ENCODE measurements at places on chromosomes 1 and 21.

DNA sequence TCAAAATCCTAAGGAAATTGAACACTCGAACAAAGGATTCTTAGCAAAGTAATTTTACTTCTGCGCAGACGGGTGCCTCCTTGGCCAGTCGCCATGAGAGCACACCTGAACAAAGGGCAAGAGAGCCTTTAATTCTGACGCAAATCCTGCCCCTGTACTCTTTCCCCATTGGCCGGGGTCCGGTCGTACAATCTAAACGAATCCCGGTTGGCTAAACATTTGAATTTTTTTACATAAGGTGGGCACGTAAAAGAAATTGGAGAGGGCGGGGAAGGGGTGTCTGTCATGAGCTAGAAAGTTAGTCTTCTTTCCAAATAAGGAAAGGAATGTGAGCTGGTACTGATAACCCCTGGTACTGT, 8.2 kb upstream of the IL22RA1 start:
- DNase-seq, result no peak

- no peak for DNase-seq
These were observed 32.7 kb upstream of the SYCP1 start for GRCh38 chr1:114821978-114822377.

DNA sequence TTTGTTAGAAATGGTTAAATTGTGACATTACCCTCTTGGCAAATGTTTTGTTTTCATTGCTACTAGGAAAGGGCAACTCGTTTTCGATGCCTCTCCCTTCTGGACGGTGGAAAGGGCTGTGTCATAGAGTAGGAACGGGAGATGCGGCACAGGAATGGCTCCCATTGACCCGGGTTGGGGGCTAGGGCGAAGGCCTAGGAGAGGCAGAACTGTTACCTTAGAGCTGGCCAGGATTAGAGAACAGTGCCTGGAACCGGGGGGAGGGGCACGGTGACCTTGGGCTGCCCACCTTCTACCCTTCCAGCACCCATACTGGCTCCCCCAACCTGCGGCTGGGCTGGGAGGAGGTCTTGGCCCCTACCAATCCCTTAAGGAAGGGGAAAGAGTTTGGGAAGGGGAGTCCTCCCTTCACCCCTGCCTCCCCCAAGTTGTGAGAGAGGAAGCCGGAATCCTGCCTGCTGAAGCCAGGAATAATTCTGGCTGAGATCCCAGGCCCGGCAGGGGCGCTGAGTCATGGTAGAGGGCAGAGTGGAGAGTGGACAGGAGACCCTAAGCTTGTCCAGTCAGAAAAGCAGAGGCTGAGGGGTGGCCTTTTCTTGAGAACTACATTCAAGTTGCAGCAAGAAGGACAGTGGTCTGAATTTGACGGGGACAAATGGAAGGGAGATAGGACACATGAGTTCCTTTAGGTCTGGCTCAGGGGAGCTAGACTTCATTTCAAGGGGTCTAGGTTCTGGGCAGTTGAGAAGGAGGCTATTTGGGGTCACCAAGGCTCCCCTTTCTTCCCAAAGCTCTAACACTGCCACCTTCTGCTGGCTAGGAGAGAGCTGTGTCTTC, 8.2 kb downstream of the LMNA start:
- DNase-seq, result peak; percentile 89

- peak; percentile 57 for DNase-seq
These were observed 38.9 kb upstream of the TARDBP start for GRCh38 chr1:10973552-10973951.

- DNase-seq, result no peak
These were observed 201.3 kb downstream of the NCAM2 start for GRCh38 chr21:21199342-21200102.
